ENCODE measurements at places on chromosomes 6 and 20.

GRCh38 chr6:31948753-31949413, 3.0 kb downstream of the CFB start:
- DNase-seq, result no peak

DNA sequence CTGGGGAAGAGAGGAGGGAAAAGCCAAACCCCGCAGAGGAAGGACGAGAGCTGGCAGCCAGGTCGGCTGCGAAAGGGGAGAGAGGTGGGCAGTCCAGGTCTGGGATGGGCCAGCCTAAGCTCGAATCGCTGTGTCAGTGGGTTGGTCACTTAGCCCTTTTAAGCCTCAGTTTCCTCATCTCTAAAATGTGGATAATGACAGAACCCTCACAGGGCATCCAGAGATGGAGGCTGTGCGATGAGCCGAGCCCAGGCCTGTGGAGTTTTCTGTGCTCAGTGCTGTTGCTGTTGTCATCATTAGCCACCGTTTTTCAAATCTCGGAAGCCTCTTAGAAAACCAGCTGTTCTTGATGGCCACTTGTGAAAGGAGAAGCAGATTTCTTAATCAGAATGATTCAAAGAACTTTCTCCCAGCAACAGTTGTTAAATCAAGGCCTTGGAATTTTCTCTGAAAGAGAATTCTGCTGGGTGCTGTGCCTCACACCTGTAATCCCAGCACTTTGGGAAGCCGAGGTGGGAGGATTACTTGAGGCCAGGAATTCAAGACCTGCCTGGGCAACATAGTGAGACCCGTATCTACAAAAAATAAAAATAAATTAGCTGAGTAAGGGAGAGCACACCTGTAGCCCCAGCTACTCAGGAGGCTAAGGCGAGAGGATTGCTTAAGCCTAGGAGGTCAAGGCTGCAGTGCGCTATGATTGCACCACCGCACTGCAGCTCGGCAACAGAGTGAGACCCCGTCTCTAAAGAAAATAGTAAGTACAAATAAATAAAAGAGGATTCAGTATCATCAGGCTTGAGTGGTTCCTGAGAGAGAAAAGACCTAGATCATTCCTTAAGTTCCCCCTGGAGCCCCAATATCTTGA, 46.3 kb upstream of the ENTPD6 start:
- no peak for DNase-seq

DNA sequence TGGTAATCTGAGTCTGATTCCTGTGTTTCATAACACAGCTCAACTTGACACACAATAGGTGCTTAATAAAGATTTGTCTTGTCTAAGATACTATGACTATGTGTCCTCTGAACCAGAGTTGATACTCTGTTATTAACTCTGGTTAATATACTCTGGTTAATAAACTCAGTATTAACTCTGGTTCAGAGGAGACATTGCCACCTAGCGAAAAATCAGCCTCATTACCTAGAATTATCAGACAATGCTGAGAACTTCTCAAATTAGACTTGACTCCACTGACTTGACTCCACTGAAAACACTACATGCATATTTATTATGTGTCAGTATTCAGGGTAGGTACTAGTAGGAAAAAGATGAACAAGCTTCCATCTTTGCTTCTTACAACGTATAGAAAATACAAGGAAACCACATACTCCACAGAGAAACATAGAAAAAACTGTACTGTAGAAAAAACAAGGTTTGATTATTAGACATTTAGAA, 73.9 kb downstream of the AHI1 start:
- no peak for DNase-seq

- no peak for DNase-seq
Observed at GRCh38 chr20:49186535-49187329, 1.4 kb downstream of the STAU1 start.

DNA sequence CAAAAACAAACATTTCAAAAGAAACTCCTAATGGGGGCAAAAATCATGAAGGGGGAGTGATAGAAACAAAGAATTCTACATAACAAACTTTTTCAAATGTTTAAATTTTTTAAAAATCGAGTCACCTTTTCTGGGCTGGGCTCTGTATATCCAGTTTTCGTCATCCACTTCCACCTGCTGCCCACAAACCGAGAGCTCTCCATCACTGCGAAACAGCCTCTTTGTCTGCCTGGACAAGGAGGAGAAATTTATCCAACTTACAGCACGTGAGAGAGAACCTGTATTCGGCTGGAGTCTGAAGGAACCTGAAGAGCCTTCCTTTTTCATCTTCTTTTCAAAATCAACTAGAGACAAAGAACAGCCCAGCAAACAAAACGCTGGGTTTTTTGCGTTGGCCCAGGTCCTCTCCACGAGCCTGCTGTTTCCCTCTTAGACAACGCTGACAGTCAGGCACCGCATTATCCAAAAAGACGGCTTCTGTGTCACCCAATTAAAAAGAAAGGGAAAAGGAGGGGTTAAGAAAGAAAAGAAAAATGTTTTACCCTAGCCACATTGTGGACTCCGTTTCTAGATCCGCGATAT, 72.4 kb upstream of the NHSL1 start:
- no peak for DNase-seq

- DNase-seq, result no peak
Observed at GRCh38 chr20:57139342-57140093, 126.9 kb downstream of the BMP7 start.

DNA sequence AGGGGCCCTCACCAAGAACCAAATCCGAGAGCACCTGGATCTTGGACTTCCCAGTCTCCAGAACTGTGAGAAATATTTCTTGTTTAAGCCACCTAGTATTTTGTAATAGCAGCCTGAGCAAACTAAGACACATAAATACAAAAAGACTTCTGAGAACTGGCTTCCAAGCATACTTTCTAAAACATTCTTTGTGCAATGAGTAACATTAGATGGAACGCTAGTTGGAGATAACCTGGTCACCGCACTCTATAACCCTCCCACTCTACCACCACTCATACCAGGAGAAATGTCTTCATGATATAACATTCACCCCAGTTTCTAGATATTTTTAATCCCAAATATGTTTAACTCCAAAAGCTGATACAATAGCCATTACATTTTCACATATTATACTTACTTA, 169.5 kb upstream of the THEMIS start:
- DNase-seq, result no peak
